ENCODE measurements at places on chromosomes 11 and 22.

DNA sequence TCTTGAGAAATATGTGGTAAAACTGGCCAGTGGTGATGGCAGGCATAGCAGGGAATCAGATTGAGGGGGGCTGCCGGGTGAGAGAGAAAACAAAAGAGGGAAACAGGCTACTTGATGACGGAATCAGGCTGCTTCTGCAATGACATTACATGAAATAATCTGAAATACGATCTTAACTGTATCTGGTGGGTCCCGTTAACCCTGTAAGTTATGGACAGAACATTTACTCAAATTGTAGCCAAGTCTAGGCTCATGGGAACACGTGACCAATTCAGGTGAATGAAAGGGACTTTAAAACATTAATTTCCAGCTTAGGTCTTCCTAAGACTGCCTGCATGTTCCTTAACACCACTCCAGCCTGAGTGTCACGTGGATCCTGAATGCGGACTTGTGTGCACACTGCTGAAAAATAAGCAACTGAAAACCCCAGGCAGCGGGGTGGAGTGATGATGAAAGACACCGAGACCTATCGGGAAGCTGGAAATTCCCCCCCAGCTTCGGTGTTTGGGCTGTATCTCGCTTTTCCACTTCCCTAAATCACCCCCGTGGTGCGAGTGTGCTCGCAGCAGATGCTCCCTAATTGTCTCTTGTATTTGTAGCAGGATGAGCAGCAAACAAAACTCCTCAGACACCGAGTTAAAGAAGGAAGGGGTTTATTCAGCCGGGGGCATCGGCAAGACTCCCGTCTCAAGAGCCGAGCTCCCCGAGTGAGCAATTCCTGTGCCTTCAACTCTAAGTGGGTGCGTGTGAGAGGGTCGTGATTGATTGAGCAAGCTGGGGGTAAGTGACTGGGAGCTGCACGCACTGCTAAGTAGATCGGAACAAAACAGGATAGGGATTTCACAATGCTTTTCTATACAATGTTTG, 145.0 kb upstream of the GRK3 start:
- DNase-seq = no peak

DNA sequence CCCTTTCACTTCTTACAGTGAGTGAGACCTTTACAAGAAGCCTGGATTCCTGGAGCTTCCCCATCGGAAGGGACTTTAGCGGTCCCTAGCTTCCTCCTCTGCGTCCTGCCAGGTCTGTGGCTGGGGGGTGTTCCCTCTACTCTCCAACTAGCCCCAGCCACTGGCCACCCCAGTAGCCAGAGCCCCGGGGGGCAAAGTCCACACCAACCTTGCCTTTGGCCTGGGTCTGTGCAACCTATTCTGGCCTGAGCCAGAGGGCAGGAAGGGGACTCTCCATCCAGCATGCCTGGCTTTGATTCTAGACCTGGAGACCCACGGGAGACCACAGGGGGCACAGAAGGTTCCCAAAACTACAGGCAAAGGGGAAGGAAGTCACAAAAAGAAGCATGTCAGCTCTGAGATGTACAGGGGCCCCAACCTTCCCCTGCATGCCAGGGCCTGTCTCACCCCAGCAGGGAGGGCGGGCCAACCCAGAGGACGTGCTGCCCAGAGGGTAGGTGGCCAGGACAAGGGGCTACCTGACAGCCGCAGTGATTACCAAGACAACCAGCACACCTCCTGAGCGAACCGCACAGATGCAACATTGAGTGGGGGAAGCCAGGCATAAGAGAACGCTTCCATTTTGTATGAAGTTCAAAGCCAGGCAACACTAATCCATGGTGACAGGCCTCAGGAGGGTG, 52.4 kb downstream of the DSCAML1 start:
- DNase-seq = no peak

DNA sequence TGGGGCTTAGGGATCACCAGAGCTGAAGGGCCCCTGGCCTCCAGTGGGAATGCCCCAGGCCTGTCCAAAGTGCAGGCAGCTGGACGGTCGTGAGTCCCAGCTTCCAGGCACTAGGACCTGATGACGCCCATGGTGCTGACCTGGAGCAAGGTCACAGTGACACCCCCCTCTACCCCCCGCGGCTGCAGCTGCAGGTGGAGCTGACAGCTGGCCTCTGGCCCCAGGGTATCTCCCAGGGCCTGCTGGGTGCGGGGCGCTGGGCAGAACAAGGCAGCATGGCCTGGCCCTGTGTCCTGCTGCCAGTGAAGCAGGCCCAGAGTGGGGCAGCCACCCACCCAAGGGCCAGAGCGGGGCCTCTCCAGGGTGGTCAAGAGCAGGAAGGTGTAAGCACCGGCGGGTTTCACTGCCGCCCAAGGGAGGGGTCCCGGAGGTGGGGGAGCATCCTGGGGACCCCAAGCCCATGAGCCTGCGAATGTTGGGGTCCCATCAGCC, 553 bp upstream of the TCIRG1 start:
- no peak for DNase-seq

- no peak for DNase-seq
Observed at GRCh38 chr11:86040919-86041850, 27.7 kb downstream of the PICALM start.

DNA sequence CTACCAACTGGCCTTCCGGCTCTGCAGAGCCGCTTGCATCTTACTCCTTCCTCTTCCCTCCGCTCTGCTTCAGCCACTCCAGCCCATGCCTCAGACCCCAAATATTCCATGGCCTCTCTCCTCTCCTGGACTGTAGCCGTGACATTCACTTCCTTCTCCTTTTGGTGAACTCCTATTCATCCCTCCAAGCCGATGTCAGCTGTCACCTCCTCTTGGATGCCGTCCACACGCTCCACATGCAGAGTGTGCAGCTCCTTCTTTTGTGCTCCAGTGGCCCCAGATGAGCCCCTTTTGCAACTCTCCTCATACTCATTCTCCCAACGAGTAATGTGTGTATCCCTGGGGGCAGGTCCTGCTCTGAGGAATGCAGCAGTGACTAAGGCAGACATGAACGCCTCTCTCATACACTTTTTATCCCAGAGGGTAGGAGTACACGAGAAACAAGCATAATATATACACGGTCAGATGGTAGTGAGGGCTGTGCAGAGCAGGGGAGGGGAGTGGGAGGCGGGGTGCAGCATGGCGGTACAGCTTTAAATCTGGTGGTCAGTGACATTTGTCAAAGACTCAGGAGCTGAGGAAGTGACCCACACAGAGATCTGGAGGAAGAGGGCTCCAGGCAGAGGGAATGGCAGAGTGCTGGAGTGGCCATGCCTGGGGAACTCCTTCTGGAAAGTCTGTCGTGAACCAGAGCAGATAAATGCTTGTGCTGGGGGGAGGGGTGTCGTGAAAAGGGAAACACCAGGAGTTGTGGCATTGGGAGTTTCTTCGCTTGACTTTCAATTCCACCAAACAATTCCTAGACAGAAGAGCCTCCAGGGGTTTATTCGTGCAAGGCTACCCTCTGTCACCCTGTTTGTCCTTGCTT, 83.8 kb upstream of the ATXN10 start:
- DNase-seq = no peak

DNA sequence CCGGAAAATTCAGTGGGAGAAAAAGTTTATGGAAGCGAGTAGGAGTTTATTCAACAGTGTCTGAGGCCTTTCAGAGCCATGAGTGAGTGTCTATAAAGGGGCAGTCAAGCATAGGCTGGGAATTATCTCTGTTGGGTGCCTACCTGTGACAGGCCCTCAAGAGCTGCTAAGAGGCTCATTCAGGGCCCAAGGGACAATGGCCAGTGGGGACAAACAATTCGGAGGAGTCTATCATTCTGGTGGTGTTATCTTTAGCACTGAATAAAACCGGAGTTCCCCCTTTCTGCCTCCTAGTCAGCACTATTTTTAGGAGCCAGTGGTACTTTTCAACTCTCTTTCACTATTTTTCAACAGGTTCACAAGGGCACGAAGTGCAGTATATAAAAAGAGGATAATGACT, 89.5 kb upstream of the HTATIP2 start:
- peak; percentile 19 for DNase-seq

GRCh38 chr11:59198726-59199125, 14.0 kb downstream of the MPEG1 start:
- no peak for DNase-seq

GRCh38 chr11:71062199-71062598, 190.2 kb downstream of the SHANK2 start:
- DNase-seq = no peak

DNA sequence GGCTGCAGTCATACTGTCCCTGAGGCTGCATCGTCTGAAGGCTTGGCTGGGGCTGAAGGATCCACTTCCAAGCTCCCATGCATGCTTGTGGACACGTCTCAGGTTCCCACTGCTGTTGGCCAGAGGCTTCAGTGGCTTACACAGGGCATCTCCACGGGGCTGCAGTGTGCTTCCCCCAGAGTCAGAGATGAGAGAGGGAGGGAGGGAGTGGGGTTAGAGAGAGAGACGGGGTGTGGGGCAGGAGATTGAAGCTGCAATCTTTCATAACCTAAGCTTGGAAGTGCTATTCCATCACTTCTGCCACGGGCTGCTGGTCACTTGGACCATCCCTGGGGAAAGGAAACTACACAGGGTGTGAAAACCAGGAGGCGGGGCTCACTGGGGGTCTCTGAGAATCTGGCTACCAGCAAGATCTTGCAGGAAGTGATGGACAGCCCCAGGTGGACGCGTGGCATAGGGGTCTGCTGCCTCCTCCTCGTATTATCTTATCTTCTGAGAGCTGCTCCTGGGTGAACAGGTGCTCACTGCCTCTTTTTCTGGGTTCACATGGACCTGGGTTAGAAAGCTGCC, 63.0 kb upstream of the MYEOV start:
- DNase-seq = no peak

- no peak for DNase-seq
Observed at GRCh38 chr11:128911239-128911638, 20.1 kb downstream of the KCNJ5 start.

GRCh38 chr11:34394771-34395300, 37.0 kb upstream of the ABTB2 start:
- DNase-seq = peak; percentile 16

GRCh38 chr11:118443590-118444218, 7.4 kb downstream of the KMT2A start:
- no peak for DNase-seq

DNA sequence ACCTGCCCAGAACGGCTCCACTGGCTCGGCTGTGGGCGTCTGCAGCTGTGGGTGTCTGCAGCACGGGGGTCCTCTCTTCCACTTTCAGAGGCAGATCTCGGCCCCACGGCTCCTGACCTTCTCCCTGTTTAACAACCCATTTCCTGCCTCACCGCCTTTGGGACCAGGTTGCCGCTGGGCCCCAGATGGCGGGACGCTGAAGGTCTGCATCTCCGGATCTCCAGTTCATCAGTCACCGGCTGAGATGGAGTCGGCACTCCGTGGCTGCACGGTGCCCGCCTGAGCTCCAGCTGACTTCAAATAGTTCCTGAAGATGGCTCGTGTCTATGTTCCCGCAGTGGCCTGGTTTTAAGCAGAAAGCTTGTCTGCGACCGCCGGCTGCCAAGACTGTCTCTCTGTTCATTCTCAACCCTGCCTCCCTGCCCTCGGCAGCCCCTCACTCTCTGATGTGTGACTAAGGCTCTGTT, 475.9 kb downstream of the BRD1 start:
- DNase-seq = no peak

All from mesendoderm (in vitro differentiated cells).